ENCODE measurements at places on chromosomes 12 and 14. TPM values are rescaled to one million over a fixed set of nuclear protein-coding genes. Genes with fewer than 3 reads are reported as not detected.

The DNAI7 gene
- not detected for total RNA-seq

The ESPL1 gene
- 18.1 TPM for total RNA-seq

The SRRM4 gene
- not detected for total RNA-seq

The NCKAP5L gene
- total RNA-seq: 10.7 TPM

The SMCO2 gene
- total RNA-seq: not detected

The DLGAP5 gene
- total RNA-seq: 63.7 TPM

The KRT3 gene
- not detected for total RNA-seq

The SLC5A8 gene
- total RNA-seq: not detected

The ATG2B gene
- total RNA-seq: 11.0 TPM

The MYH7 gene
- not detected for total RNA-seq

The FGF23 gene
- not detected for total RNA-seq

The MAP1LC3B2 gene
- total RNA-seq: 0.32 TPM

The FIGNL2 gene
- total RNA-seq: 0.61 TPM

The STYK1 gene
- 5.0 TPM for total RNA-seq

The LRP6 gene
- 71.0 TPM for total RNA-seq

The SLC8B1 gene
- total RNA-seq: 23.7 TPM

The ARL6IP4 gene
- total RNA-seq: 297 TPM

The KRT82 gene
- not detected for total RNA-seq

The TAS2R20 gene
- total RNA-seq: 2.4 TPM

The SLC10A1 gene
- not detected for total RNA-seq

The RAD51B gene
- 19.3 TPM for total RNA-seq

The SLC17A8 gene
- not detected for total RNA-seq

Data from epithelial cell of umbilical artery (primary cell).